ENCODE measurements at places on chromosomes 1 and 21.

DNA sequence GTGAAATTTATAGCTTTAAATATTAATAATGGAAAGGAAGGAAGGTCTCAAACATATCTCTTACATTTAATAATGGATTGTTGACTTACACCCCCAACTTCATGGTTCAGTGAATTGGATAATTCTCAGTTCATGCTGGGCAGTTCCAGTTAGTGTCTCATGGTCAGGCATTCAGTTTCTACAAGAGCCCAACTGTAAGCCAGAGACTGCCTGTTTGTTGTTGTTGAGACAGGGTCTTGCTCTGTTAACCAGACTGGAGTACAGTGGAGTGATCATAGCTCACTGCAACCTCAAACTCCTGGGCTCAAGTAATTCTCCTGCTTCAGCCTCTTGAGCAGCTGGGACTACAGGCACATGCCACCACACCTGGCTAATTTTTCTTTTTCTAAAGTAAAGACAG lies 5.0 kb upstream of the DMAP1 start:
- DNase-seq = no peak

- no peak for DNase-seq
Observed at GRCh38 chr1:3426956-3427535, 27.4 kb upstream of the ARHGEF16 start.

GRCh38 chr1:27003745-27004470 lies 8.7 kb downstream of the TENT5B start:
- no peak for DNase-seq

GRCh38 chr21:21973806-21974205 lies 975.6 kb downstream of the NCAM2 start:
- DNase-seq = no peak

DNA sequence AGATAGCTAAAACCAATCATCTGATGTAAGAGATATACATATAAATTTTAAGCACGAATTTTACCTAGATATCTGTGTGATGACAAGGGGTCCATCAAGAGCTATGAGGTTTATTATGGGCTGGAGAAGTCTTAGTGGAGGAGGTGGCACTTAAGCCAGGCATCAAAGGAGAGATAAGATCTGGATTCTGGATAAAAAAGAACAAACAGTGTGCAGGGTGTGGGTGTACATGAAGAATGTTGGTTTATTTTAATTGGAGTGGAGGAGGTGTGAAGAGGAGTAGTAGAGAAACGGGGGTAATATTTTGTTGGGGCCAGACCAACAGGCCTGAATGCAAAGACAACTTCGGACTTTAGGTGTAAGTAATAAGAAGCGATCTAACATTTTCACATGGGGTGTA lies 80.6 kb downstream of the TM2D1 start:
- no peak for DNase-seq

GRCh38 chr1:7482772-7483495 lies 288.2 kb upstream of the VAMP3 start:
- DNase-seq = no peak

DNA sequence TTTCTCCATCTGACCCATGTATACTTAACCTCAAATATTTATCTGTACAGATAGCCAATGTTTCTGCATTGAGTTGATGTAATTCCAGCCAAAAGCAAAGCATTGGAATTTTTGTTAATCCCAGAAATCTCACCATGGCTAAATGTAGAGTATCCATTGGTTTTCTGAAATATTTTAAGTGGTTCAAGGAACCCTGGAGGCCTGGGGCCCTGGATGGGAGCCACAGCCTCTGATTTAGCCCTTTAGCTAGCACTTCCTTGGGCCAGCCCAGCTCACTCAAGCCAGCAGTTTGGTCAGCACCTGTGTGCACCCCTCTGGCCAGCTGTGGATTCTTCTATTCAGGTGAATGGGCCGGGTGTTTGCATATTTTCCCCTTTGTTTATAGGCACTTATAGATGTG lies 18.8 kb upstream of the EPS8L3 start:
- no peak for DNase-seq

- DNase-seq = peak; percentile 24
Observed at GRCh38 chr1:25797939-25798338, 2.1 kb upstream of the SELENON start.

DNA sequence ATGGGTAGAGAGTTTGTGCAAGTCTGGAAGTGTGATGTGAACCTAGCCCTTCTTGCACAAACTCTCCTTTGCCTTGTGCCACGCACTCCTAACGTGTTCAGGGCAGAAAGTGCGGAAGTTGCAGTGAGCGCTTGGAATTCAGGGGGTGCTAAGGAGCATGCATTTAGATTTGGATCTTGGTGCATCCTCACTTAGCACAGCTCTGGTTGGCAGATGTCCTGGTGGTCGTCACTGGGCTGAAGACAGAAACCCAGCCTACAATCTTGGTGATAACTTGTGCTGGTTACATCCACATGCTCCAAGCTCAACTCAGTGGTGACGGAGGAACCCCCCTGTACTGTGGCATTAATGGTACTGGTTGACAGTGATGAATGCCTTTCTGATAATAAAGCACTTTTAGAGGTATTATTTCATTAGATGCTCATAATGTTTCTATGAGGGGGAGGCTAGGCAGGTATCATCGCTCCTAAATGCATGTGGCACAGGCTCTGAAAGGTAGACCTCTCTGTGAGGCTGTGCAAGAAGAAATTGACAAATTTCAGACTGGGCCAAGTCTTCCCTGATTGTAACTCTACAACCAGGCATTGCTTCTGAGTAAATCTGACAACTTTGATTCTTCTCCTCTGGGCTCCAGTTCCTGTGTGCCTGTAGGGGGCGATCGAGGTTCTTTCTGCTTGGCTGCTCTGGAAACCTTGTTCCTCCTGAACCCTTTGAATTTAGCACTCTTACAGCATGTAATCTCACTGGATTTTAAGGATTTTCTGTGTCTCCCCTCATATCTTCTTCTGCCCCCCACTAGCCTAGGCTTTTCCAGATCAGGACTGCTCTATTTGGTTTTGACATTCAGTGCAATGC lies 40.6 kb downstream of the MAPKAPK2 start:
- DNase-seq = no peak

- DNase-seq = peak; percentile 3
Observed at GRCh38 chr1:198529414-198529813, 11.1 kb downstream of the ATP6V1G3 start.

- no peak for DNase-seq
Observed at GRCh38 chr1:201288007-201288406, 4.7 kb downstream of the PKP1 start.

GRCh38 chr1:69197816-69198215 lies 369.9 kb upstream of the LRRC7 start:
- no peak for DNase-seq

GRCh38 chr1:174550296-174550695 lies 102.5 kb downstream of the GPR52 start:
- no peak for DNase-seq

DNA sequence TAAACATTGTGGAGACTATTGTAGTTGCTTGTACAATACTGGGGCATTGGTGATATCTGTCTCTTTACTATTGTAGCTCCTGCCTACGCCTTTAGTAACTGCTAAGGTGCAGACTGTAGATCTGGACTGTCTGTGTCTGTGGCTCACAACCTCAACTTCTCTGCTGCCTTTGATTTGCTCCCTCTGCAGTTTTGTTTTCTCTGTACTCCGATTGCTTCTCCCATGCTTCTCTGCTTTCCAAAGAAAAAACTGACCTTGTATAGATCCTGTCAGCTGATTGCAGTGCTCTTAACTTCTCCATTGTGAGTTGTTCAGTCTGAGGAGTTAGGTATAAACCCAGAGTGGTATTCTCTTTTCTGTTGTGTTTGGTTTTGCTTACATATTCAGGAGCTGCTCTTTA lies 15.3 kb downstream of the MAGI3 start:
- DNase-seq = no peak

GRCh38 chr1:20787840-20788795 lies 1.0 kb upstream of the HP1BP3 start:
- peak; percentile 45 for DNase-seq

DNA sequence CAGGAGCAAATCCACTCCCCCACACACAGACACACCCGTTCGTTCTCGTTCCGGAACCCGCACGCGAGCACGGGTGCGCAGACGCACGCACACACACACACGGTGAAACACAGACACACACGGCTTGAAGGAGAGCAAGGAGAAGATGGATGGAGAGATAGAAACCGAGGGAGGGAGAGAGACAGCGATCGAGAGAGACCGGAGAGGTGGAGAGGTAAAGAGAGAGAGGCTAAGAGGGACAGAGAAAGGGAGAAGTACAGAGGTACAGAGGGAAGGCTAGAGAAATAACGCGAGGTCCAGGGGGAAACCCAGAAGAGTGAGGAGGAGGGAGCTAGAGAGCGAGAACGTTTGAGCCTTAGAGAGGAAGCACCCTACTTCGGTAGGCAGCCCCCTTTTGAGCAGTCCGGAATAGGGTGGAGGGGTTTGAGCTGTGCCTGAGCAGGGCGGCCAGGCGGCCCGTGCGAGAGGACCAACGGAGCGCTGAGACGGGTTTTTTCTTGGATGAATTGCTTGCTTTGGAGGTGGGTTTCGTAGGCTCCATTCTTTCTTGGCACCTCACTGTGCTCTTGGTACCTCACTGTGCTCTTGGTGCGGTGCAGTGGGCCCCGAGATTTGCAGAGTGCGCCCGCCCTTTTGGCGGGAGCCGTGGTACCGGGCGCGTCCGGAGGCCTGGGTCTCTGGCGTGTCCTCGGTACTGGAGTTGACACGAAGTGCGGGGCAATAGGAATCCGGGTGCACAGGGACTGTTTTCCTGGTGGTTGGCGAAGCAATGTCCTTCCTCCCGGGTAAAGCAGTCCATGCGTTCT lies 88.4 kb upstream of the RHOU start:
- peak; percentile 52 for DNase-seq

GRCh38 chr1:180221462-180221861 lies 8.6 kb upstream of the LHX4 start:
- no peak for DNase-seq

- no peak for DNase-seq
Observed at GRCh38 chr1:63756839-63757238, 17.0 kb upstream of the ROR1 start.

DNA sequence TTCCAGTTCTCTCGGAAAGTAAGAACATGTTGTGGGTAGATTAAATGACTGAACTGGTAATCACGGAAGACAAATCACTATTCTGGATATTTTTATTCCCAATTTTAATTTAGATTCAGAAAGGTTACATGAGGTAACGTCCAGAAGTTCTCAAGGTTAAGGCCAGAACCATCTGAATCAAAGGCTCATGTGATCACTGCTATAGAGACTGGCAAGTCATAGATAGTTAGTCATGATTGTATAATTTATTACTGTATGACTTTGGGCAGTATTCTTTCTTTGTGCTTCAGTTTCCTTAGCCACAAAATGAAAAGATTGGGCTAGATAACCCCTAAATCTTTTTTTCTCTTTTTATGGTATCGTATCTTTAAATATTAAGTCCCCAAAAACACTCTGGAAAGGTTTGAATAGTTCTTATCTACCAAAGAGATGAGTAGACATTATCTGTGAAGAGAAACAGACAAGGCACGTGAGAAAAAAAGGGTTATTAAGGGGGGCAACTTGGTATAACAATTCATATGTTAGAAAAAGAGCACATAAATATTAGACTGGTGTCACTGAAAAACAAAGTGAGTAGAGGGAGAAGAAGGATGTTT lies 241.0 kb downstream of the PTPRC start:
- DNase-seq = no peak

- DNase-seq = no peak
Observed at GRCh38 chr1:57282411-57282810, 141.4 kb downstream of the DAB1 start.

- DNase-seq = peak; percentile 79
Observed at GRCh38 chr1:18100491-18101063, 7.0 kb upstream of the IGSF21 start.

DNA sequence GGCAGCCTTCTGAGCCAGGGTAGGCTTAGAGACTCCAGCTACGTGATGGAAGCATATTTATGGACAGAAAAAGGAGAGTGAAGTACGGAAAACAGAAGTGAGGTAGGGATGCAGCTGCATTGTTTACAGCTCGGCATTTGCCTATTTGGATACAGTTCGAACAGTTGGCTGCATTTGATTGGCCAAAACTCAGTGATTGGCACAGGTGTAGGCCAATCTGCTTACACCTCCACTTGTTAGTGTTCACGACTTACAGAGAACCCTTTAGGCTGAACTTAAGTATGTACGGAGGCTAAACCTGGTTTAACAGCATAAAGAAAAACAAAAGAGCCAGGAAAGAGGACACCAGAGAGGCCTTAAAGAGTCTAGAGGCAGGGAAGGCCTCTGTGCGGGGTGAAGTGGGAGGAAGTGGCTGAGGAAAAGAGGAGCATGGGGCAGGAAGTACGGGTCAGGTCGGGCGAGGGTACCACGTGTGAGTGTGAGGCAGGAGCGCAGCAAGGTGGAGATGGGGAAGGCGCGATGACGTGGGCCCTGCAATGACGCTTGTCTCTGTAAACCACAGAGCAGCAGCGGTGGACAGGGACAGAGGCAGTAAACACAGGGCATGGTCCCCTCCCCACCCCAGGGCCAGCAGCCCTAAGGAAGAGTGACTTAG lies 32.0 kb downstream of the RSPH1 start:
- peak; percentile 48 for DNase-seq

- no peak for DNase-seq
Observed at GRCh38 chr1:230219174-230220067, 152.4 kb downstream of the GALNT2 start.

GRCh38 chr1:79726321-79726720 lies 719.8 kb upstream of the ADGRL4 start:
- no peak for DNase-seq

DNA sequence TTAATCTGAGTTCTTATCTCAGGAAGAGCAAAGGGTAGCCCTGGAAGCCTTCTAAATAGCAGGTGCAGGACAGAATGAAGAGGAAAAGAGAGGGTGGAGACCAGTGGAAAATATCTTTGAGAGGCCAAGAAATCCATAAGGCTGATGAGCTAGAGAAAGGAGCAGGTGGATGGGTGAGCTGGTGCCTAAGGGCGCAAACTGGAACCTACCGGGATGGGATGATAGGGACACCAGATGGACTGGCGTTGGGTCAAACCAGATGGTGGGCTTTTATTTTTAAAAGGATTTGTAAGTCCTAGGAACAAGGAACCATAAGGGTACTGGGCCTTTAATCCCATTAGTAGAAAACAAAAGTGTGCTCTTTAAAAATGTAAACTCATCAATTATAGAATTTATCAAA lies 59.7 kb downstream of the RGL1 start:
- DNase-seq = peak; percentile 89

GRCh38 chr1:209895709-209896108 lies 42.3 kb upstream of the SYT14 start:
- DNase-seq = no peak

DNA sequence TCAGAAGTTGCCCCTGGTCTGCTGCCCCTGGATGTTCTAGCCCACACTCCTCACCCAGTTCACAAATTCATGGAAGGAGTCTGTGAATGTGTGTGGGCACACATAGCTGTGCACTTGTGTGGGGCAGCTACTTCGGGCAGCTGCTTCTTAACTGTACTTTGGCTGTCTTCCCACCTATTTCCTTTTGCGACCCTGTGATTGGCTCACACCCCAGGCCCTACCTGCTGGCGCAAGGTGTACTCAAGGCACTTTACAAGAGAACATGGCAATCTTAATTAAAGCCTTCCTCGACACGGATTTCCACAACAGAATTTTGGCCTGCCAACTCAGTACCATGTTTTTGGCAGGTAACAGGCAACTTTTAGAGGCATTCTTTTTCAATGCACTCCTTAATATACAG lies 86.5 kb upstream of the CTTNBP2NL start:
- DNase-seq = no peak

- DNase-seq = no peak
Observed at GRCh38 chr1:198623752-198624647, 14.8 kb upstream of the PTPRC start.

Measured in NCI-H524 (cell line).